ENCODE measurements at places on chromosomes 2 and 18.

DNA sequence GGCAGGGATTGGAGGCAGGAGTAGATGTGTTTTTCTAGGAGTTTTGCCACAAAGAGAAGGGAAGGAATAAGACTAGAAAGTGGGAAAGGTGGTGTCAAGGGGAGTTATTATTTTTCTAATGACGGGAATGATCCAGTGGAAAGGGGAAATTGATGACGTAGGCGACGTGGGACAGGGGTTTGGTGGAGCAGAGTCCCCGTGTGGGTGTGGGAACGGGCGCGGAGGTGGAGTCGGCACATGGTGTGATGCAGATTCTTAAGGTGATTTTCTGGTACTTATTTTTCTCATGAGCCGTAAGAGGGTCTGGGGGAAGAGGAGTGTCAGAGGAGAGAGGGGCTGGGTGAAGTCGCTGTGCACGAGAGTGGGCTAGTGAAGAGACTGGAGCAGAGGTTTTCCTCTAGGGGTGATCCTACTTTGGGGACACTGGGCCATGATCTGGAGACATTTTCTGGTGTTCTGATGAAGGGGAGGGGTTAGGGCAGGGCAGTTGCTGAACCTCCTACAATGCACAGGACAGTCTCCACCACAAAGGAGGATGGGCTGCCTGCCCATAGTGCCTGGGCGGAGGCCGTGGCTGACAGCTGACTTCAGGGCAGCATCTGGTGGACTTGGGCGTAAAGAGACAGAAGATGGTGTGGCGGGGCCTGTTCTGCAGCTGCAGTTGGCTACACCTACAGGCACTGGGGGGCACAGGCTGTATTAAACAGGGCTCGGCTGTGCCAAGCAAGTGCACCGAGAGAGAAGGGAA is 30.0 kb downstream of the TRAF3IP1 start:
- no peak for DNase-seq

DNA sequence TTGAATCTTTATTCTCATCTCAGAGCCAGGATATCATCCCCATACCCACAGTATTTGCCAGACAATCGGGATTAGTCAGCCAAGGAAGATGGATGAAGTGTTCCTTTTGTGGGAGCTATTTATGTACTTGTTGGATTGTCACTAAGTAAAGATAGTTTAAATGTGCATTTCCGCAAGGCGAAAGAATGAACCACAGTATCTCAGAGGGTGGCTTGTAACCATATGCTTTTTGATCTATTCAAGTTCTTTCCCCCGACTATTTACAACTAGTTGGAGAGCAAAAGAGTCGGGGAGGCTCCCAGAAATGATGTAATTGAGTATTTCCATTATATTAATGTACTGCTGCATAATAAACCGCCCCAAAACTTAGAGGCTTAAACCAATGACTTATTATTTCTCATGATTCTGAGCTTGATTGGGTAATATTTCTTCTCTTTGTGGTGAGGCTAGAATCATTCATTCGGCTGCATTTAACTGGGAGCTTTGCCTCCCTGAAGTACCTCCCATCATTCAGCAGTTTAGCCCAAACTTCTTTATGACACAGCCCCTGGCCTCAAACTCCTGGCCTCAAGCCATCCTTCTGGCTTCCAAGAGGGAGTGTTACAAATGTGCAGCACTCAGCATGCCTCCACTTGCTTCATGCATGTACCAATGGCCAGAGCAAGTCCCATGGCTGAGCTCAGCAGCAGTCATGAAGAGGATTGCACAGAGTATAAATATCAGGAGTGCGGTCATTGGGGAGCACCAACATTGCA is 423.7 kb downstream of the METTL4 start:
- no peak for DNase-seq

DNA sequence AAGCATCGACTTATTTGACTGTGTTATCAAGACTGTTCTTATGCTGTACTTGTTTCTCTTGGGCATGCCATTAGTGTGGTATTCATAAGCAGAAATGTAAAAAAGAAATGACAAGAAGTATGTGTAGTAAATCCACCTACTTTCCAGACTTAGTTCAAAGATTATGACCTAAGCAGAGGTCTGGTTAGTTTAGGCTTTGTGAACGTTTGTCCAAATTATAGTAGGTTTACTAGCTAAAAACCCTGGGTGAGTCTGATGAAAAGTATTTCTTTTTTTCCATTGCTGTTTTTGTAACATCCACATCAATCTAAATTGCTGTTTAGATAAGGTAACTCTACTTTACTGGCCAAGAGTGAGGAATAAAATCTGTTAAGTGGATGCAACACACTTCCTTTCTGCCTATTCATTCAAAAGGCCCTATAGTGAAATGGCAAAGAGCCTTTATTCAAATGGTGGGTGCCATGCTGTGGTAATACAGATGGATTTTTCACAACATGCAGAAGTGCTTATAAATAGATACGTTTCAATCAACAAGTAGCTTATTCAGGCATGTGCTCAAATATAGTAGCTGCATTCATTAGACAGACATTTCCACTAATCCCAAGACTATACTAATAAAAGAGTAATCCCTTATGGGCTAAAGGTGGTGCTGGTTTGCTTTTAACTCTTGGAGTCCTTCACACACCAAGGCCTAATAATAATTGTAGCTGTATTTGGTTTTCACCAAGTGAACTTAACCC is 122.5 kb upstream of the LTBP1 start:
- DNase-seq = no peak

DNA sequence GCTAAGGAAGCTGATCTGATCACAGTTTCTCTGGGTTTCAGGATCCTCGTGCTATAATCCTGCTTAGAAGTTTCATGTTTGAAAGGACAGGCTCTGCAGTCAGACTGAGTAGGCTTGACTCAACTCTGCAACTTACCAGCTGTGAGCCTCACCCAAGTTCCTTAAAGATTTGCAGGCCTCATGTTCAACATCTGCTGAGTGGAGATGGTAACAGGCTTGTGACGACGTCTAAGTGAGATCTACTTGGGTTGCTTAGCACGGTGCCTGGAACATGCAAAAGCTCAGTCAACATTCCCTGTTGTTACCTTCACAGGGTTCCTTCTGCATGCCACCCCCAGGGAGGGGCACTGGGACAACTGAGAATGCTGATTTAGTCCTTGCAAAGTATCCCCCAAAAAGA is 164.2 kb downstream of the C1D start:
- no peak for DNase-seq

- no peak for DNase-seq
Measured at GRCh38 chr2:21356086-21356856, 232.5 kb downstream of the TDRD15 start.

- DNase-seq = no peak
Measured at GRCh38 chr2:240162939-240163714, 22.7 kb upstream of the OTOS start.

DNA sequence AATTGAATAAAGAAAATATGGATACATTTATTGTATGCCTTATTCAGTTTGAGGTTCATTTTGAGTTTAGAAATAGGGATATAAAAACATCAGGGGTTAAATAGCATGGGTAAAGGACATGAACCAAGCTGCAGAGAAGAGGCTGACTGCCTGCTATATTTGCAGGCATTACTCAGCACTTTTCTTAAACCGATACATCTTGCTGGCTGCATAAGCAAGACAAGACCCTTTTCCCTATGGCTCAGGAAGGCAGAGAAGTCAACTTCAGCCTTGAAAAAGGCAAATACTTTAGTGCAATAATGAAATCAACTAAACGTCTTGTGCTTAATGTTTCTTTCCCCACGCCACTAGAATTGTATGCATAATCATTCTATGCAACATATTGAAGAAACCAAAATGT is 36.4 kb downstream of the SCN1A start:
- no peak for DNase-seq

DNA sequence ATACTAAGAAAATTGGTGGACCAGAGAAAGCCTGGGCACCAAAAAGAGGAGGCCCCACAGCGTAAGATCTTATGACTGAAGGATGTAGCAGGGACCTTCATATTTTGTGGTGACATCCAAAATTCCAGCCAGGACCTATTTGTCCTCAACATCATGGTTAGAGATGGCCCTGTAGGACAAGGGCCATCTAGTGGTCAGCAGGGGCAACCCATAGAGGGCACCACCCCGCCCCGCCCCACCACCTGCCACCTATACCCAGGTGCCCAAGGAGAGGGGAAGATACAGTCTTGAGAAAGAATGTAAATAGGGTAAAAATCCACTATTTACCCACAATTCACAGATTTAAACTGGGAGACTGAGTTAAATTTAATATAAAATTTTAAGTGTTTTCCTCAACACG is 59.6 kb upstream of the TMEM163 start:
- DNase-seq = no peak

- DNase-seq = no peak
Measured at GRCh38 chr18:28074076-28074475, 102.9 kb downstream of the CDH2 start.

DNA sequence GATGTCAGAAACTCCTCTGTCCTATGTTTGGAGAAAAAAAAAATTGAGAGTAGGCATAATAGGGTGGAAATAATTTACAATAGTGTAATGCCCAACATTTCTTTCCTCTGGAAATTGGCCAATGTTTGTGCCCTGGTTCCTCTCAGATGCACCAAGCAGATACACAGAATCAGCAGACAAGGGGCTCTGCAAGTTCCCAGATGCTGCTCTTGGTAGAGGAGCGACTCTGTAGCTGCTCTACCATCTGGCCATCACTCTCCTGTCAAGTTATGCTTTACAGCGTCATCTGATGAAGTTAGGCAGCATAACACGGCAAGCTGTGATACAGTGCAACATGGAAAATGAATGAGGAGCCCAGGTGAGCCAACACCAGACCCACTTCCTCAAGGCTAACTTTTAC is 1.6 kb downstream of the DYTN start:
- DNase-seq = no peak

GRCh38 chr2:15427987-15428386 is 133.1 kb downstream of the NBAS start:
- DNase-seq = no peak

- DNase-seq = no peak
Measured at GRCh38 chr2:241724259-241724974, 10.0 kb upstream of the D2HGDH start.

- no peak for DNase-seq
Measured at GRCh38 chr2:23050388-23050787, 334.6 kb upstream of the KLHL29 start.

- no peak for DNase-seq
Measured at GRCh38 chr2:157107460-157107859, 150.0 kb upstream of the GALNT5 start.

GRCh38 chr18:59690186-59690982 is 6.8 kb downstream of the CCBE1 start:
- no peak for DNase-seq

DNA sequence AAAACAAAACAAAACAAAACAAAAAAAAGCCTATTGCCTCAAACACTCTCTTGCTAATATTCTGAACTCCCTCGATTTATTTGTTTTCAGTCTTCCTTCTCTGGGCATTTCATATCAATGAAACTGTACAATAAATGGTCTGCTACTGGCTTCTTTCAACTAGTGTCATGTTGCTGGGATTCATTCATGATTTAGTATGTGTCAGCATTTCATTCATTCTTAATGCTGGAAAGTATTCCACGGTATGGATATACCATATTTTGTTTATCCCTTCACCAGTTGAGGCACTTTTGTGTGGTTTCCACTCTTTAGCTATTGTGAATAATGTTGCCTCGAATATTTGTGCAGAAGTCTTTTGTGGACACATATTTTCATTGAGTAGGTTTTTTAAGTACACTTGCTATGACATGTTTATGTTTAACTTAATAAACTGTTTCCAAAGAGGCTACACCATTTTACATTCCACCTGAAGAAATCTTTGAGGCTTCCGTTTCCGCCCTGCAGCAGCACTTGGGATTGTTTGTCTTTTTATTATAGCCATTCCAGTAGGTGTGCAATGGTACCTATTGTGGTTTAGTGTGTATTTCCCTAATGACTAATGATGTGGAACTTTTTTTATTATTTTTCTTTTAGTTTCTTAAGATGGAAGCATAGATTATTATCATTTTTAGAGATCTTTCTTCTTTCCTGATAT is 543.6 kb upstream of the SOX11 start:
- no peak for DNase-seq

DNA sequence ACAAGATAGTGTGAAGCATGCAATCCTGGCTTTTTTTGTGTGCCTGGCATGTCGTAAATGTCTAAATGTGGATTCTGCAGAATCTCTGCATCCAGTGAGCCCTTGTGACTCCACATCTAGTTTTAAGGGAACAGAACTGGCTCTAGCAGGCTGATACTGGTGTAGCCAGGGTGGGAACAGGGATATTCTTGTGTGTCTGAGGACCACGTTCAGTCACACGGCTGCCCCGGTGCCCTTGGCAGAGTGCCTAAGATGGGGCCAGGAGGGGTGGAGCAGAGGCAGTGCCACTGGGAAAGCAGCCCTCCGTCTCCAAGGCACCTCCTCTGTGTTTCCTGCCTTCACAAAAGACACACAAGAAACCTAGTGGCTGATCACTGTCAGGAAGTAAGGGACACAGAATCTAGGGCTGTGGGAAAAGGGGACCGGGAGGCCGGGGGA is 91.5 kb upstream of the PARD3B start:
- no peak for DNase-seq

- DNase-seq = no peak
Measured at GRCh38 chr2:106095478-106096298, 98.4 kb downstream of the UXS1 start.

DNA sequence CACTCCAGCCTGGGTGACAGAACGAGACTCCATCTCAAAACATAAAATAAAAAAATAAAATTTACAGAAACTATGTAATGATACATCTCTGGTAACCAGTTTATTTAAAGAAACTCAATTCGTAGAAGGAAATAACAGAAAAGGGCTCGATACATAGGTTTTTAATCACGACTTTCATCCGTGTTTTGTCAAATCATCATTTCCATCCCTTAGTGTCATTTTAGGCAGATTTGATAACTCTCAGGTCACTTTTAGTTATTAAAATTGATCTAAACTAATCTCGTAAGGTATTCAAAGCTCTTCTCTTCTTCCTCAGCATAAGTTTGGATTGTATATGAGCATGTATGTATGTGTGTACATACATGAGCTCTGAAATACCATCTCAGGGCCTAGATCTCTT is 59.3 kb upstream of the SPTBN1 start:
- DNase-seq = no peak

DNA sequence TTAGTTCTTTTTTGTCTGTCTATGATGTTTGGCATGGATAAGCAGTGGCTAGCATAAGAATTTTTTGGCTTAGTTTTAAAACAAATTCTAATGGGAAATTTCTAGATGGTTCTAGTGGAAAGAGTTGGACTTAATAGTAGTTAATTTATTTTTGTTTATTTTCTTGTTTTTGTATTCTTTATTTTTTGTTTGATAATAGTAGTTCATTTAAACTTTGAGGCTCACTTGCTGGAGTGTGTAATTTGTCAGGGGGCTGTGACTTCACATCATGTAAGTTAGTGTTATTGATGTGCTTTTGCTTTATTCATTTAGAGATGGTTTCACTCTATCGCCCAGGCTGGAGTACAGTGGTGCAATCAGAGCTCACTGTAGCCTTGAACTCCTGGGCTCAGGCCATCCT is 43.7 kb upstream of the KLF11 start:
- DNase-seq = no peak

- peak; percentile 63 for DNase-seq
Measured at GRCh38 chr2:86695053-86695691, 24.9 kb upstream of the RMND5A start.

- no peak for DNase-seq
Measured at GRCh38 chr2:16322308-16323125, 343.1 kb downstream of the CYRIA start.
